ENCODE measurements at places on chromosomes 4 and X.

DNA sequence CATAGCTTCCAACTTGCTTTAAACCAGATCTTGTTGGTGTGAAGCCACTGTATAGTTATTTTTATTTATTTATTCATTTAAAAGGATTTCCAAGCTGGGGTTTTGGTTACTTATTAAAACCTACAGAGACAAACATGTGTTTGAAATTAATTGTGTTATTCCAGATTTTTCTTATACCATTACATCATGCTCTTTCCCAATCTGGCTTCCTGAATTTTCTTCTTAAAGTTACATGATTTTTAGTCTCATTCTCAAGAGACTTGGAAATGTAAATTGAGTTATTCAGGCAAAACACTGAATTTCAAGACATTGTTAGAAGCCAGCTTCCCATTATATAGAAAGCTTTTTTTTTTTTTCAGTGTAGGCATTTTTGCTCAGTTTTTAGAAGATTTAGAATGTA is 381.9 kb downstream of the IL1RAPL1 start:
- no peak for DNase-seq

- no peak for DNase-seq
Observed at GRCh38 chr4:112485930-112486329, 30.1 kb downstream of the NEUROG2 start.

DNA sequence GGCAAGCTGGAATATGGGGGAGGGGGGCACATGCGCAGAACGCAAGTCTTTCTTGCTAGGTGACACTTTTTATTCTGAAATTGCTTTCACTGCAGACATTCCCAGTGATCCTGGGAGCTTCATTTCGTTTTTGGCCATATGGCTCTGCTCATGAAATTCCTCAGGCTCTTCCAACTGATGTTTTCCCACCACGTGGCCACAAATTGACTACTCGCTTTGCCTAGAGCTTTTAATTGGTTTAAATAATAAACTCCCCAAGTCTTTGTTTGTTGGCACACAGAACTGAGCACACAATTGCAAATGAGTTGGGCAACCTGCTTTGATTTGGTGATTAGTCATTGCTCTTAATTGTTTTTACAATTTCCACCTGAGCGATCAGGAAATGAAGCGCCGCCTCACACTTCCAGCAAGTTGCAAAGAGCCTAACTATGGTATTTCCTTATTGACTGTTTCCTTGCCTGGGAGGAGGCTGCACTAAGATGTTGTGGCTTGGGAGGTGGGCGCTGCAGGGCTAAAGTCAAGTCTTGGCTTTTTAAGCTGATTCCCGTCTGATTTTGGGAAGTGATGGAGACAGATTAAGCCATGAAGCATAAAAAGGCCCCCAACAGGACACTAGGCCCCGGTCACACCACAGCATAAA is 282.5 kb downstream of the ZIC3 start:
- DNase-seq, result no peak

DNA sequence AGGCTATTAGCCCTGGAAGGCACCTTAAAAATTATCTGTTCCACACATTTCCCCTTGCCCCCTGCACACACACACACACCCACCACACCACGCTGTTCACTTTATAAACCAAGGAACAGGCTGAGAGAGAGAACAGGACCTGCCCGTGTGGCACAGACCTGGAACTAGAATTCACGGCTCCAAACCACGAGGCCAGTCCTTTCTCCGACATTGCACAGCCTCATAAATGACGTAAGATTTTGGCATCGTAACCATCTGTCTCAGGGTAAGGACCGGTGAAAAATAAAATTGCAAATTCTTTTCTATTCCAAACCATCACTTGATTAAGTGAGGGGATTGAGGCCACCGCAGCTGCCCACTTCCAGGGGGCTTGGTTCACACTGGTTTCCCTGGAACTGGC is 330.3 kb downstream of the BCOR start:
- DNase-seq, result no peak

DNA sequence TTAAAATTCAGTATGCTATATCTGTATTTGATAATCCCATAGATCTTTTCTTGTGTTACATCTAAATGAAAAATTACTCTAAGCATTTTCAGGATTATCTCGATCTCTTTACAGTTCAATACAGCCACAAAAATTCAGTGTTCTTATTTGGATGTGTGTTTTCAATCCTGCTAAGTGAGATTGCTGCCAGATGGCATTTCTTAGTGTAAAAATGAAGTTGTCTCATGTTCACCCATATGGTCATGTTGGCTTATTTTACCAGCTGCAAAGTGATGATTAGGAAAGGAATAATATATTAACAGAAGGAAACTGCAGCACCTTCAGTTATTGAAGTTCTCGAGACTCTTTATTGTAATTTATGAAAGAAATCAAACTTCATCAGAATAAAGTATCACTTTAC is 12.1 kb upstream of the FAM47A start:
- no peak for DNase-seq
